ENCODE measurements at places on chromosomes 1 and 21.

DNA sequence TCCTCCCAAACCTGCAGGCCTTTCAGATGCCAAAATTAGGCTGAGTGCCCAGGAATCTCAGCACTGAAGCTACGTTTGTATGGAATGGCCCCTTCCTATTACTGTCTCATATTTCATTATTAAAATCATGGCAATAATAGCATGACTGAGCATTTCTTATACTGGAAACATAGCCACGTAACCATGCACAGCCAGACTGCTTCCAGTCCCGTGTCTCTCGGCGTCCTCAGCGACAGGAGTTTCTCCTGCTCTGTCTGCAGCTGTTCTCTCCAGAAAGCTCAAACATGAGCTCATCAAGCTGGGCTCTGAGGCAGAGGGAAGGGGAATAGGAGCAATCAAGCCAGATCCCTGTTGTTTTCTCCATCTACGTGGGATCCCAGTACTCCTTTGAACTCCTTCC, 104.0 kb downstream of the CDC7 start:
- DNase-seq: no peak

DNA sequence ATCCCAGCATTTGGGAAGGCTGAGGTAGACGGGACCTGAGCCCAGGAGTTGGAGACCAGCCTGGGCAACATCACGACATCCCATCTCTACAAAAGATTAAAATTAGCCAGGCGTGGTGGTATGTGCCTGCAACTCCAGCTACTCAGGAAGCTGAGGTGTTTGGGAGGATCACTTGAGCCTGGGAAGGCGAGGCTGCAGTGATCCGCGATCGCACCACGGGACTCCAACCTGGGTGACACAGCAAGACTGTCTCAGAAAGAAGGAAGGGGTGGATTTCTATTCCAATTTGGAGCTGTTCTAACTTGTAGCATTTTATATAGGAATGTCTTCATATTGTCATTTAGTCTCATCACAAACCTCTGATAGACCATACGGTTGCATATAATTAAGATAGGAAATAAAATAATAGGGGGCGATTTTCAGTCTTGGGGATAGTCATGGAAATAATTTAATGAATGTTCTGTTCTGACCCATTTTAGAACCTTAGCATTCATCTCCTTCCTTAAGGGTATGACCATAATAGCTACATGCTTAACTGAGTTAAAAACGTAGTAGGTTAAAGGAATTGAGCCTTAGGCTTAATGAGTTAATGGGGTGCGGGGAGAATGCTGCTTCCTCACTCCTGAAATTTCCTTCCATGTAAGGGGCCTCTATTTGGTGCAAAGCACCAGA, 93.1 kb downstream of the ADCY10 start:
- no peak for DNase-seq

GRCh38 chr1:215202868-215203267, 120.3 kb downstream of the KCNK2 start:
- no peak for DNase-seq

DNA sequence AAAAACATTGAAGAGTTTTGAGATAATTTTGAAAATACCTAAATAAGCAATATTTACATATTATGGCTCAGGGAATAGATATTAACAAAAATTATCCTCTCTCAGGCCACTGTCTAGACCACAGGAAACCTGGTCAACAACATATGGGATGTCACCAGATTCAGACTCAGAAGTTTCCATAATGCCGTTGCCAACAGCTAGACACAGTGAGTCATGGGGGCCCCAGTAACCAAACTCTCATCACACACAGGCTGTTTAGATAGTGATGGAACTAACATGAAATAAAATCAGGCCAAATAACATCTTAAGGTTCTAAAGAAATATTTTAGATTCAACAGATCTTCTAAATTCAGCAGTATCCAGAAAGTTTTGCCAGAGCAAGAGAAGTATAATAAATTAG, 681.7 kb upstream of the ADAMTS5 start:
- no peak for DNase-seq

GRCh38 chr1:155250633-155251449, 4.4 kb downstream of the ENTREP3 start:
- peak; percentile 96 for DNase-seq

DNA sequence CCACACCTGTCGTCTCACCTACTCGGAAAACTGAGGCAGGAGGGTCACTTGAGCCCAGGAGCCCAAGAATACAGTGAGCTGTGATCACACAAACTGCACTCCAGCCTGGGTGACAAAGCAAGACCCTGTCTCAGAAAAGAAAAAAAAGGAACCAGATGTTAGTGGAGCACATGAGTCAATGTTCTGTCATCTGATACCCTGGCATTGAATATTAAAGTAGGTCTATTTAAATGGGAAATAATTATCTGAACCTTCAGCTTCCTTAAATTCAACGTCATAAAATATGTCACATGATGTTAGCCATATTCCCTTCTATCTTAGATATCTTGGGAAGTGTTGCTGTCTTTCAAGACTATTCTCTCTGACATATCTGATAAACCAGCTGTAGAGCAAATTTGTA, 47.3 kb downstream of the NCAM2 start:
- DNase-seq: no peak

DNA sequence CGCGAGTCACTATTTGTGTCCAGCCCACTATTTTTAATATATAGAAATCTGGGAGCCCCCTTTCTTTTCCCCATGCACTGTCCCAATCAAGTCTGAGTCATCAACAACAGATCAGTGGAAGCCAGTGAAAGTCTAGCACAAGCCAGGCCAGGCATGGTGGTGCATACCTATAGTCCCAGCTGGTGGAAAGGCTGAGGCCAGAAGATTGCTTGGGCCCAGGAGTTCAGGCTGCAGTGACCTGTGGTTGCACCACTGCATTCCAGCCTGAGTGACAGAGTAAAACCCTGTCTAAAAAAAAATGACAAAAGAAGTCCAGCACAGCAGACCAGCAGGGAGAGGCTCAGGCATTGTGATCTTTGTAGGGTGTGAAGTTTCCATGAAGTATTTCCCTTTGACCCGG, 9.0 kb upstream of the RPL5 start:
- no peak for DNase-seq

GRCh38 chr1:245645406-245645805, 490.6 kb downstream of the KIF26B start:
- DNase-seq: no peak

GRCh38 chr1:31102501-31102950, 37.0 kb upstream of the PUM1 start:
- DNase-seq: no peak

DNA sequence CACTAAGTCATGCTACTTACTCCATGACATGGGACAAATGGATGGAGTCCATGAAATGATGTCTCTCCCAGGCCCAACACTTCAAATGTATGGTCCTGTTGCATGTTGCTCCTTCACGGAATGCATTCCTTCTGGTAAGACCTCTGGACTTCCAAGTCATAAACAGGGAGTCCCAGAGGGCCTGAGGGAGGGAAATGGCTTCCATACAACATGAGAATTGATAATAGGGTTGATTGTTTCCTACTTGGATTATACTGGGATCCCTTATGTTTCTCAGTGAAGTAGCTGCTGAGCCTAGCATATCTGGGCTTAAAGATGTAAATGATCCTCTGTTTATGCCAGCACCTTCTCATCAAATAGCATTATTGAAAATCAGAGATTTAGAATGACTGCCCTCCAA, 104.2 kb upstream of the MAGI3 start:
- no peak for DNase-seq
